ENCODE measurements at places on chromosomes 5 and 9.

- DNase-seq: no peak
These were observed 40.0 kb upstream of the PHYKPL start for GRCh38 chr5:178272591-178272990.

GRCh38 chr9:121906074-121906870 is 186.8 kb downstream of the TTLL11 start:
- no peak for DNase-seq

GRCh38 chr9:35404865-35405264 is 85.0 kb upstream of the RUSC2 start:
- no peak for DNase-seq

GRCh38 chr9:113508111-113508749 is 44.7 kb downstream of the RGS3 start:
- no peak for DNase-seq

GRCh38 chr5:76084496-76085242 is 1.5 kb downstream of the SV2C start:
- no peak for DNase-seq

DNA sequence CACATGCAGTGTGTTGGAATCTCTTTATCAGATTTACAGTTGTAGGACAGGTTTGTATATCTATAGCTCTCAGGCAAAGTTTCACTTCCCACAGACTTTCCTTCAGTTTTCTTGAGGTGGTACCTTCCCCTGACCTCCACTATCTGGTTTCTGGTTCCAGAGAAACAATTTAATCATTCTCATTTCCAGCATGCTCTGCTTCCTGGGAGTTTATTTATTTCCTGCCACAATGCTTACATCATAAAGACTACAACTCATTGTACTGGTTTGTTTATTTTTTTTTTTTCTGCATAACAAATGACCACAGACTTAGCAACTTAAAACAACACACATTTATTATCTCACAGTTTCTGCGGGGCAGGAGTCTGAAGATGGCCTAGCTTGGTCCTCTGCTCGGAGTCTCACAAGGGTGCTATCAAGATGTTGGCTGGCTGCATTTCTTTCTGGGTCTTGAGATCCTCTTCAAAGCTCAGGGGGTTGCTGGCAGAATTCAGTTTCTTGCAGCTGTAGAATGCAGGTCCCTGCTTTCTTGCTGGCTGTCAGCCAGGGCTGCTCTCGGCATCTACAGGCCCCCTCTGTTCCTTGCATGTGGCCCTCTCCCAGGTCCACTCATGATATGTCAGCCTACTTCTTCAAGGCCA is 247.7 kb downstream of the ENC1 start:
- no peak for DNase-seq

GRCh38 chr5:58666598-58667581 is 84.0 kb downstream of the RAB3C start:
- DNase-seq: no peak

GRCh38 chr9:123339666-123340510 is 16.1 kb upstream of the CRB2 start:
- peak; percentile 30 for DNase-seq

- DNase-seq: no peak
These were observed 56.5 kb downstream of the MACROH2A1 start for GRCh38 chr5:135342551-135342875.

GRCh38 chr5:139651853-139652787 is 4.0 kb downstream of the CXXC5 start:
- DNase-seq: no peak

- DNase-seq: no peak
These were observed 65.7 kb upstream of the RORB start for GRCh38 chr9:74431467-74431866.

DNA sequence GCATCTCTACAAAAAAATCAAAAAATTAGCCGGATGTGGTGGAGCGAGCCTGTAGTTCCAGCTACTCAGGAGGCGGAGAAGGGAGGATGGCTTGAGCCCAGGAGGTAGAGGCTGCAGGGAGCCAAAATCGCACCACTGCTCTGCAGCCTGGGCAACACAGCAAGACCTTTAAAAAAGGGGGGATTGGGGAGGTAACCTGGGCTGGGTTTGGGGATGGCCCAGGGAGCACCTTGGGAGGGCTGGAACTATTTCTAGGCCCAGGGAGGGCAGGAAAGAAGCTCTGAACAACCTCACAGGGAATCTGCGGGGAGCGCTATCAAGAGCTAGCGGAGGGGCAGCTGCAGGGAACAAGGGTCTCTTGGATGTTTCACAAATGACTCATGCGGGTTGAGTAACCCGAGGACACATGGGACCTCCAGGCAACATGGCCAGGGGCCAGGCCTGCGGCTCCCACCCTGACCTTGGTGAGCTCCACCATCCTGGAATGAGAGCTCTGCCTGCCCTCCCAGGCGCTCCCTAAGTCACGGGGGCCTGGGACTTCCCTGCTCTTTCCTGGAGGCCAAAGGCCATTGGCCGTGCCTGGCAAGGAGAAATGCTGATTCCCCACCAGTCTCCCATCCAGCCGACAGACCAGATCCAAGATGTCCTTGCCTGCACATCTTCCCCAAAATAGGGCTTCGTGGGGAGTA is 23.4 kb downstream of the SARDH start:
- DNase-seq: no peak

DNA sequence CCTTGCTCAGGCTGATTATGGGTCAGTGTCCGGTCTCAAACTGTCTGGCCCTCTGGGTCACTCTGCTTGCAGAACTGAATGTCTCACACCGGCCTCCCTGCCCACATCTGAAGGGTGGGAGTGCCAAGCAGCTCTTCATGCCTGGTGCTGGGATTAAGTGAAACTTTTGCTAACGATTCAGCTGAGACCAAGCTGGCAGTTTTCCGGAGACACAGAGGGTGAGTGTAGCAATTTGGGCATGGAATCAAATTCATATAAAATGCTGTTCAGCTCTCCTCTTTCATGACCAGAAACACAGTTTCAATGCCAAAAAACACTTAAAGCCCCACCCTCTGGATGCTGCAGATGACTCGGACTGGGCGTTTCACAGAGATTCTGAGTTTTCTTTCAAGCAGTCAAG is 207.5 kb downstream of the NXNL2 start:
- no peak for DNase-seq

DNA sequence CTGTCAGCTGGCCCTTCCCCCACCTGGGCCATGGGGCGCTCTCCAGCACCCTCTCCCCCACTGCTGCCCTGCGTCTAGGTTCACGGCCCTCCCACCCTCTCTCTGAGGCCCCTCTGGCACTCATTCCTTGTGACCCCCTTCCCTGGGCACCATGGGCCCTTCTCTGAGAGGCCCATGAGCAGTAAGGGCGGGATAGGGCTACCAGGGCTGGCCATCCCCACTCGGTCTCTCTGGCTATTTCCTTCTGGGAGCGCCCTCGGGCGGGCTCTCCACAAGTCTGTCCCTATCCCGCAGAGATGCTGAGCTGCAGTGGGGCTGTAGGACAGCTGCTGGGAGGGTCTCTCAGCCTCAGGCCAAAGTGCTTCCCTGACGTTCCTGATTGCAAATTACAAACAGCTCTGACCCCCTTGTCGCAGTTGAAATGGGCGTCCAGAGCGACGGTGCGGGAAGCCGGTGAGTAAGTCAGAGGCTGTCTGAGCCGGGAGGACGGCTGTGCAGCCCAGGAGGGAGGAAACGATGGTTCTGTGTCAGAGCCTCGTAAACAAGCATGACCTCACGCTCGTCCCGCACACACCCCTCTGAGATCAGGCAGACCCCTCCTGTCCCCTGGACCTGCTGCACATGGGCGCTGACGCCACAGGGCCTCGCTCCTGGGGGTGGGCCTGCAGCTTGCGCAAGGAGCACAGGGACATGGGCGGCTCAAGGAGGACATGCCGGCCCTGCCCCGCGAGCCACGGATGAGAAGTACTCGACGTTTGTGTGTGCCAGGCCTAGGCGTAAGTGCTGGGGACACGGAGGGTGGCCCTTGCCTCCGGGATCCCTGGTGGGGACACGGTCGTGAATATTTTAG is 36.3 kb upstream of the GFPT2 start:
- DNase-seq: no peak

GRCh38 chr9:83372957-83373356 is 165.2 kb downstream of the FRMD3 start:
- no peak for DNase-seq

DNA sequence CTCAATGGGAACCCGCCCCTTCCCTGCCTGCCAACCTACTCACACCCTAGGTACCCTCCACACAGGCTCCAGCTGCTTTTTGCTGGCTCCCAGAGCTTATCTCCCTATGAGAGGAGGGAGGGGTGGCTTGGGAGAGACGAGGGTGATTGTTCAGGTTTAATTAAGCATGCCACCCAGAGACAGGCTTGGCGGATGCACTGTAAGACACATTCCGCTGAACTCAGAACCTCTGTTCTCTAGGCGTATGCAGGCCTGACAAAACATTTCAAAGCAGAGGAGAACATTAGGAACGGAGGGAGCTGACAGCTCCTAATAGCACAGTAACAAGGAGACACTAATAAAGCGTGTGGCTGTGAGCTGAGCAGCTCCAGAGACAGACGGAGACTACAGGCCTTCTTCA is 80.1 kb downstream of the TRIM32 start:
- no peak for DNase-seq

DNA sequence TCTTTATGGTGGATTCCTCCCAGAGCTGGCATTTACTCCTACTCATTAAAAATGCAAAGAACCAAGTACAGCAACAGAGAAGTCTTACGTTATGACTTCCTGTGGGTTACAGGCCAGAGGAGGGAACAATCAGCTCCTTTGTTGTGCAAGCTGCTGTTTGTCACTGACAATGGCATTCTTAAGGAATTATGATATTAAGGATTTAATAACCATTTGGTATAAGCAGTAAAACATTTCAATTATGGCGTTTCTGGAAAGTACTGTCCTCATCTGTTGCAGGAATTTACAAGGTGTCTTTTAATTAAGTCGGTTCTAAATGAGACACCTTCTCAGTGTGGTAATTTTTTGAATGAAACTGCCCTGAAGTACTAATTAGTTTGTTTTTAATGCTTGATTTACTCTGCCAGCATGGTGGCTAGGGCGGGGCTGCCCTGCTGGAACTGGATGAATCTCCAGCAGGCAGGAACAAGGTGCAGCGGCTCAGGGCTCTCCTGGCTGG is 49.1 kb upstream of the VDAC1 start:
- DNase-seq: no peak

DNA sequence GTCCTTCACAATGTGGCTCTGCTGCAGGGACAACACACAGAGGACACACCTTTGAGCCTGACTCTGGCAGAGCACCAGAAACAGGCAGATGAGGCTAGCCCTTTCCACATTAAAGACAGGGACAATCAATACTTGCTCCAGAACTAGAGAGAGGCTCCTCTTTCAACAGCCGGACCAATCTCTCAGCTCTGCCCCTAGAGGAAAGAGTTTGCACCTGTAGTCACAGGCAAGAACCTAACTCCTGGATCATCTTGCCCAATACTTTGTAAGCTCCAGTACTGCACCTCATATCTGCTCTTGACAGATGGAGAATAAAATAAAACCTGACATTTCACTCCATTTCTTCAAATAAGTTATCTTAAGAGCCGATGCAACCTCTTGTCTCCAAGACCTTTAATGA is 52.1 kb downstream of the EPB41L4A start:
- no peak for DNase-seq

DNA sequence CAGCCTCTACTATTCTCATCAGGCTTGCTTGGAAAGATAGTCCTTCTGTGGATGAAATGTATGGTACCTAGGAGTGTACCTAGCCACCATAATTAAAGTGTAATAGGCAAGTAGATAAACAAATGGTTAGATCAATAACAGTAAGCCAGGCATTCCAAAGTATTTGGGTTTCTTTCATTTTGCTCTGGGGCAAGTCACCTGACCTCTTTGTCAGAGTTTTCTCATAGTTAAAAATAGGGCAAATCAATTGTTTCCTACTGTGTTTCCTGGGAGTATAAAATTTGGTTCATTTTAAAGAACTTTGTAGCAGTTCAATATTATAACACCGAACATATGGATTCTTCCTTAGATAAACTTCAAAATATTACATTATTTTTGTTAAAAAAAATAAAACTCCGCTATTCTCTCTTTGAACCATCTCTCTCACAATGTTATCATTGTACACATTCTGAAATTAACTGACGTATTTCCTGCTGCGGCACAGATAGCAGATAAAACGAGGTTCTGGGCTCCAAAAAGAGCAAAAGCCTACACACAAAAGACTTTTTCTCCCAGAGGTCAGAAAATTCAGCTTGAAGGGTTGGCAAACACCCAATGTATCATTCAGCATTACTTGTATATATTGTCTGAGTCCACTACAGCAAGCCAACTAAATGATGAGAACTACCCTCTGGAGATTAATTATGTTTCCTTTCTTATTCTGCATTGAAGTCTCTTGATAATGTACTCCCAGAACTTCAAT is 267.9 kb downstream of the COX7C start:
- no peak for DNase-seq

All from T-cell (primary cell).